SK-N-SH treated with all-trans-retinoic acid at 6 μM for 48 hours (cell line): ENCODE measurements at places on chromosomes 16 and 17.
A peak's percentile ranks its signal among the peaks of the same experiment; 100 is the strongest.

DNA sequence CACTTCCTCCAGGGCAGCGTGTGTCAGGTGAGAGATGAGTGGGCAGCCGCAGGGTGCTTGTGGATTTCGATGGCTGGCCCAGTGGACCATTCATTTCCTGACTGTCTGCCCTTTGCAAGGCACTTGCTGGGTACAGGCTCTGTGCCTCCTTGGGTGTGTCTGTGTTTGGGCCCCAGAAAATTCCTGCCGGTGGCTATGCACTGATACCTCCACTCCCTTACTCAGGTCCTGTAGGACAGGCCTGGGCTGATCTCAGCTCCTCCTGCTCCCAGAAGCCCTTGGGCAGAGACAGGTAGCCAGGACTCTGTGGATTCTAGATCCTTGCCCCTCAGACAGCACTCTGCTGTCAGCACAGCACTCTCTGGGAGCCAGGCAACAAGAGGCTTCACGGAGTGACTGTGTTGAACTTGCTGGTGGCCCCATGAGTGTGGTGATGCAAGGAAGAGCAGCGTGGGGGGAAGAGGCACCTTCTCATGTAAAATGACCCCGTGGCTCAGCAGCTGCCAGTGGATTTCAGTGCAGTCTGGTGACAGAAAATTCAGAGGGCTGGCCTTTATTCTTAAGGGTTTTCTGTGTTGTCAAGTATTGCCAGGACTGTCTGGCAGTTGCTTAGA lies 29.0 kb downstream of the PGS1 start:
- no peak for ATAC-seq

DNA sequence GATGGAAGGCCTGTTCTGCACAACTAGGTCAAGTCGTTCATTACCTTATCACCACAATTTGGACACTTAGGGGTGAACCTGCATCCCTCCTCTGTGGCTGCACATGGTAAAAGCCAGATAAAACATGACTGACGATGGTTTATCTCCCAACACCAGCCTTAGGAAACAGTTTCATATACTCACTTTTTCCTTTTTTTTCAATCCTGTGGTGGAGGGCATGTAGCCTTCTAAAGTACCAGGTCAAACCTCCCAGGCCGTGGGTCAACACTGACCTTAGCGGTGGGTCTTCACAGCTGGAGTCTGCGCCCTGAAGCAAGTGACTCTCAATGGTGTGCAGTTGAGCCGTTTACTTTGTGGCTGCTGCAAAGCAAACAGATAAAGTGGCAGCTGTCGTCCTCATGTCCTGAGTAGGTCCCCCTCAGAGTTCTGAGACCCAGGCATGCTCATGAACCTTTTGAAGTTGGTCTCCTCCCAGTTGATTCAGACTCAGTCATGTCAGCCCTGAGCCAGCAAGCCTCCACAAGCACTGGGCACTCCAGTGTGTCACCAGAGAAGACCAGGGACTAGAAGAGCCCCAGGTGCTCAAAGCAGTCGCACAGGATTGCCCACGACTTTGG lies 5.9 kb downstream of the FAHD1 start:
- no peak for ATAC-seq

GRCh38 chr17:37368577-37368976 lies 7.2 kb upstream of the C17orf78 start:
- ATAC-seq, result no peak

DNA sequence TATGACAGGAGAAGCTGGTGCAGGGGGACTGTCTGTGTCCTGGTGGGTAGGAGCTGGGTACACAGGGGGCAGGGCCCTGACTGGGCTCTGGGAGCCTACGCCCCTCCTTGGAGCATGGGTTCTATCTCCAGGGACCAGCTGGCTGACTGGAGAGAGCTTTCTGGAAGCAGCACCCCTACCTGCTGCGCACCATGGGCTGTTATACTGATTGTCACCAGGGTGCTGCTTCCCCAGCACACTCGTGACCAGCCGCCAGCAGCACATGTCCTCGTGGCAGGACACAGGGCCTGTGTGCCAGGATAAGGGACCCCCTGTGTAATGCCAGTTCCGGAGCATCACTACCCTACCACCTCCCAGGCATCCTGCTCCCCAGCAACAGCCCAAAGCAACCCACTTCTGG lies 106.0 kb downstream of the AMFR start:
- ATAC-seq, result no peak

GRCh38 chr17:55965051-55965450 lies 188.2 kb upstream of the ANKFN1 start:
- ATAC-seq, result no peak

DNA sequence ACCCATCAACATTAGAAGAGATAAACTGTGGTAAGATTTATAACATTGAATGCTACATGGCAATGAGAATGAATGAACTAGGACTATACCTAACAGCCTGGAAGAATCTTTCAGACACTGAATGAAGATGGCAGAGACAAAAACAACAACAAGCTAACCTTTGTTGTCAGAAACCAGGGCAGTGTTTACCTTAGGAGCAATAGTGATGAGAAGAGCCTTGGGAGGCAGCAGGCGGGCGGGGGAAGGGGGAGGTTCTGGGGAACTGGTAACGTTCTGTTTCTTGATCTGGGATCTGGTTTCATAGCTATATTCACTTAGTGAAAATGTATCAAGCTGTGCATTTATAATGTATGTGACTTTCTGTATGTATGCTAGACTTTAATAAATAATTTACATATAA lies 139.0 kb upstream of the TNRC6C start:
- no peak for ATAC-seq

GRCh38 chr16:48272837-48273421 lies 25.6 kb upstream of the ABCC11 start:
- no peak for ATAC-seq

GRCh38 chr17:72572604-72573491 lies 452.0 kb downstream of the SOX9 start:
- ATAC-seq, result no peak

DNA sequence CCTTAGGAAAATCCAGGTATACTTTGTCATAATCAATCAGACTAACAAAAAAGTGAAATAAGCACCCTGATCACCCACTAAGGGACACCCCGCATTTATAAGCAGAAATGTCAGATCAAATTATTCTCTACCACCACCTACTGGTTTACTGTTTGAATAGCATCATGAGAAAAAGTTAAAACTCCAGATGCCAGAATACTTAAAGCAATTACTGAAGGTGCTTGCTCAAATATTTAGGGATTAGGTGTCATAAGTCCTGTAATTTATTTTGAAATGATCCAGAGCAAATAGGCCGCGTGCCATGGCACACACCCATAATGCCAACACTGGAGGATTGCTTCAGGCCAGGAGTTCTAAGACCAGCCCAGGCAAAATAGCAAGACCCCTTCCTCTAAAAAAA lies 2.3 kb downstream of the TOP2A start:
- no peak for ATAC-seq

GRCh38 chr17:55479903-55480302 lies 31.3 kb downstream of the SMIM36 start:
- ATAC-seq, result peak; percentile 56; the same call in 1 of the 3 replicates

DNA sequence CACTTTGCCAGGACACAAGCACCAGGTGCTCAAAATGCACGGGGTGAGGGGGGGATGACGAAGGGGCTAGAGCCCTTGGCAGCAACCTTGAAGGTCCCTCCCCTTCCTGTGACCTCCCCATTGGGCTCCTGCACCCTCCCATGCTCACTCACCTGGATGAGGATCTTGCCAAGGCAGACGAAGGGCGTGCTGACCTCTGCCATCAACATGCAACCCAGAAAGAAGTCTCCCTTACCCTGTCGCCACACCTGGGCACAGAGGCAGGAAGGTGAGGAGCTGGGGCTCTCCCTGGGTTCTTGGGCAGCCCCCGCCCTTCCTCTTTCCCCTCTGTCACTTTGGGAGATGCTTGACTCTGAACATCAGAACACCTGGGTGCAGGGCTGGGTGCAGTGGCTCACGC lies 2.6 kb downstream of the C16orf92 start:
- ATAC-seq, result no peak

- ATAC-seq, result no peak; the same call in 1 of the 3 replicates
Measured at GRCh38 chr17:44844390-44844830, 3.3 kb upstream of the HIGD1B start.

DNA sequence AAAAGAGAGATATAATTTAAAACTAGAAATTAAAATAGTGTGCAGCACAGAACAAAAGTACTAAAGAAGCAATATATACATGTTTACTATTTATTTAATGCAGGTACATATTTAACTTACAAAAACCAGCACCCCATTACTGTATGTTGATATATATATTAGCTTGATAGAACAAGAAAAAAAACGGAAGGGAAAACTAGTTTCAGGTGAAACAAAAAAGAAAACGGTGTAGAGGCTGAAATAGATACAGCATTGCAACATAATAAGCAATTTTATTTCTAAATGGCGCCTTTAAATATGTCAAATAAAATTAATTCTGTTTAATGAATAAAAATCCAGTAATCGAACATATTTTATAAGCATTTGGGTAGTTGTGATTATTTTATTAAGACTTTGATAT lies 3.9 kb downstream of the HNF1B start:
- ATAC-seq, result no peak

GRCh38 chr16:57107321-57107922 lies 15.0 kb downstream of the CPNE2 start:
- ATAC-seq, result no peak; the same call in 2 of the 3 replicates

DNA sequence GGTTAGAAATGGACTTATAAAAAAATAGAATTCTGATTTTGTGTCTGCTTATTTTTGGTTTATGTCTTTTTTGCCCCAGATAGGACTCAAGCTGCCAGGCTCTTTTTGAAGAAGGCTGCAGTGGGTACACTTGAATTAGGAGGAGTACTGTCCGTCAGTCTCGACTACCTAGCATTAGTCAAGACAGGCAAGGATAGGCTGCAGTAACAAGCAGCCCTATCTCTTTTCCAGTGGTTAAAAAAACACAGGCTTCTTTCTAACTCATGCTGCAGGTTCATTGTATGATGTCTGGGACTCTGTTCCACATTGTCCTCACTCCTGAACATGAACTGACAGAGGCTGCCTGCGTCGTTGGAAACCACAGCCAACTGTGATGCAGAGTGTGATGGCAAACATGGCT lies 8.0 kb downstream of the C16orf46 start:
- no peak for ATAC-seq

GRCh38 chr16:15038689-15039088 lies 17.2 kb downstream of the NTAN1 start:
- no peak for ATAC-seq
